Stimulated activated CD4-positive, alpha-beta T cell treated with anti-CD3 and anti-CD28 coated beads, Interleukin-4, amount 100 ng/mL, for 4 hours (primary cell): ENCODE measurements at places on chromosomes 3 and 15.

DNA sequence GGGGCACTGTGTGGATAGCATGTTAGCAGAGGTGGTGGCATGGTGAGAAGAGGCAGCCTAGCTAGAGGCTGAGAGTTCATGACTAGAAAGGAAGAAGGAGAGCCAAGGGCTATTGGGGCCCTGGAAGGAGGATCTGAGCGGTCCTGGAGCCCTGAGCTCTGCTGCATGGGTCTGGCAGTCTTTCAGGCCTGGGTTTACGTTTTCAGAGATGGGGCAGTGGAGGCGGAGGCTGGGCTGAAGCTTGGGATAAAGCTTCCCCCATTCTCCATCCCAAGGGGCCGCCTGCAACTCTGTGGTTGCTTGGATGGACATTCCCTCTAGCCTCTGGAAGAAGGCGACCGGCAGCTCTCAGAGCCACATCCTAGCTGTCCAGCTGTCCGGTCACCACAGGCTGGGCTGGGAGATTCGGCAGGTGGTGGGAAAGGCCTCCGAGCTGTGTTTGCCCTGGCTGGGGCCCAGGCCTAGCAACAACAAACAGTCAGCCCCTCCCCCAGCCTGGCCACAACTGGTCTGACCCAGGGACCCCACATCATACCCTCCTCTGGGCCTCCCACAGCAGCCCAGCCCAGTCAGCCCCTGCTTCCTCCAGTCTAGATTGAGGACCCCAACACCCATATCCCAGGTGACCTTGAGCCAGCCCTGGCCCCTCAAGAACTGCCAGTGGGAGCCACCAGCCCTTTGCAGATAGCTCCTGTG is 1.8 kb upstream of the SLC38A3 start:
- no peak for DNase-seq

DNA sequence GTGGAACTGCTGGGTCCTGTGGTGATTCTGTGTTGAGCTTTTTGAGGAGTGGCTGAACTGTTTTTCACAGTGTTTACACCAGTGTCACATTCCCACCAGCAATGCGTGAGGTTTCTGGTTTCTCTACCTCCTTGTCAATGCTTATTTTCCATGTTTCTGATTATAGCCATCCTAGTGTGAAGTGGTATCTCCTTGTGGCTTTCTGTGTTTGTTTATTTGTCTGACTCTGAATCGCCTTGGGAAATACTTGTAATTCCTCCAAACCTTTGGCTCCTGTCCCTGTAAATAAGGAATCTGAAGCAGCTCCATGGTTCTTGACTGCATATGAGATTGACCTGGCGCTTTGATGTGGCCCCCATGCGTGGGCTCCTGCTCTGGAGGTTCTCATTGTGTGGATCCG is 20.6 kb downstream of the FAN1 start:
- no peak for DNase-seq

DNA sequence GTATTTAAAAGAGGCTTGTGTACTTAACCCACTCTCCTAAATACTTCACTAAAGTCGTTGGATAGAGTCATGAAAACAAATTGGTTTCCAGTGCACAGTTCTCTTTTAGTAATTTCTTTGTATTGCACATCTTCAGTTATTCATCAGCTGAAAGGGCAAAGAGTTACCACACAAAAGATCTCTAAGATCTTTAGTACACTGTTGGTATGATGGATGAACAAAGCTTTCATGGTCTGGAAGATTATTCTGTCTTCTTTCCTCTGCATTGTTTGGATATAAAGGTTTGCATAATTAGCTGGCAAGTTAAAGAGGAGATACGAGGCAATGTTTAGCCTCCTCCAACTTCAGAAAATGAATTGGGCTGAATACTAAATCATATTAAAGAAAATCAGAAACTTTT is 40.5 kb downstream of the BCHE start:
- DNase-seq: no peak

DNA sequence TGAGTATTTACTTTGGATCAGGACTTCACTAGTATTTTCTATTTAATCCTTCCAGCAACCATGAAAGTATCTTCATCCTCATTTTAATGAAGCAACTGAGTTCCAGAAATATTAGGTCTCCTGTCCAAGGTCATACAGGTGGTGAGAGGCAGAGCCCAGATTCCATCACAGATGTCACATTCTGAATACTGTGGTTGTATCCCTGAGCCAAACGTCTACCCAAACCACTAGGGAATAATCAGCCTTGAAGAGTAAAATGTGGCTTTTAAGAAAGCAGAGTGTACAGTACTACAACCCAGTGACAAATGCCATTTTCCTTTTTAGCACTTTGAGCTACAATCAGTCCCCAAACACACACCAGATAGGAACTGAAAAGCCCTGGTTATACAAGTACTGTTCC is 93.3 kb upstream of the TRIM42 start:
- DNase-seq: no peak

DNA sequence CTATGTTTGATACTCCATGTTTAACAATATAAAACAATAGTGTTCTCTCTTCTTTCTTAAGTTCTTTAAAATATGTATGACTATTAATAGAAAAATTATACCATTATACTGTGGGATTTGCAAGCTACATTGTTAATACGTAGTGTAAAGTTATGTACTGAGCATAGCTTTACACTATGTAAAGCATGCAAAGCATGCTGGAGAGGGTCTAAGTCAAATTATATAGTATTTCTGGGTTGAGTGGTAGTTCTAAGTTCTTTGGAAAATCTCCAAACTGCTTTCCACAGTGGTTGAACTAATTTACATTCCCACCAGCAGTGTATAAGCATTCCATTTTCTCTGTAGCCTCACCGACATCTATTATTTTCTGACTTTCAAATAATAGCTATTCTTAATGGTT is 253.0 kb downstream of the RAP2B start:
- DNase-seq: no peak

- DNase-seq: no peak
Observed at GRCh38 chr15:58139989-58140522, 1.9 kb downstream of the AQP9 start.
